ENCODE measurements at places on chromosomes 13 and 19. TPM values are rescaled to one million over a fixed set of nuclear protein-coding genes. Genes with fewer than 3 reads are reported as not detected.

Gene GPR12
- not detected for total RNA-seq

Gene GPC6
- 0.06 TPM for total RNA-seq

Gene DMPK
- 31.4 TPM for total RNA-seq

Gene FAM216B
- total RNA-seq: not detected

Gene CLEC17A
- 1.8 TPM for total RNA-seq

Gene LILRB1
- 26.9 TPM for total RNA-seq

Data from T-cell (primary cell).